ENCODE measurements at places on chromosomes 3 and 15. TPM values are rescaled to one million over a fixed set of nuclear protein-coding genes. Genes with fewer than 3 reads are reported as not detected.

- DNase-seq: no peak
- no peaks in the 10 kb centered on the region for H3K36me3 ChIP-seq
- H3K27me3 ChIP-seq: no peaks in the 10 kb centered on the region
- no peak overlapping the region for H3K27ac ChIP-seq
These were observed 246.2 kb downstream of the PLCL2 start for GRCh38 chr3:17130956-17131355.

GRCh38 chr3:57066471-57066870 is 6.0 kb downstream of the SPATA12 start:
- DNase-seq: no peak
- H3K27me3 ChIP-seq: peaks cover 9% of the 10 kb centered on the region
- H3K4me3 ChIP-seq: no peak overlapping the region
- no peaks in the 10 kb centered on the region for H3K4me1 ChIP-seq

IL16 gene
- 111 TPM for total RNA-seq

GPR62 gene
- total RNA-seq: not detected

GRCh38 chr3:47857151-47857550 is 54.2 kb downstream of the DHX30 start:
- no peaks in the 10 kb centered on the region for H3K27me3 ChIP-seq
- no peaks in the 10 kb centered on the region for H3K4me1 ChIP-seq
- no peak for DNase-seq
- H3K4me3 ChIP-seq: no peak overlapping the region
- peaks cover 12% of the 10 kb centered on the region for H3K36me3 ChIP-seq
- H3K27ac ChIP-seq: no peak overlapping the region

GRCh38 chr3:41611008-41611407 is 350.9 kb downstream of the ULK4 start:
- no peak for DNase-seq
- no peak overlapping the region for H3K4me3 ChIP-seq
- peaks cover 12% of the 10 kb centered on the region for H3K4me1 ChIP-seq
- H3K36me3 ChIP-seq: no peaks in the 10 kb centered on the region

- H3K4me3 ChIP-seq: no peak overlapping the region
- H3K4me1 ChIP-seq: no peaks in the 10 kb centered on the region
- H3K27ac ChIP-seq: no peak overlapping the region
- no peaks in the 10 kb centered on the region for H3K27me3 ChIP-seq
- no peak for DNase-seq
These were observed 116.8 kb upstream of the SKOR1 start for GRCh38 chr15:67708500-67708899.

GRCh38 chr3:195256639-195257453 is 14.1 kb downstream of the XXYLT1 start:
- H3K36me3 ChIP-seq: no peaks in the 10 kb centered on the region
- H3K27me3 ChIP-seq: no peaks in the 10 kb centered on the region
- no peak for DNase-seq
- H3K4me3 ChIP-seq: no peak overlapping the region
- no peak overlapping the region for H3K27ac ChIP-seq
- H3K4me1 ChIP-seq: peaks cover 18% of the 10 kb centered on the region

GRCh38 chr3:10262027-10262426 is 13.8 kb downstream of the TATDN2 start:
- peaks cover 61% of the 10 kb centered on the region for H3K4me1 ChIP-seq
- peaks cover 55% of the 10 kb centered on the region for H3K36me3 ChIP-seq

ITPKA gene
- 2.8 TPM for total RNA-seq

PCYT1A gene
- total RNA-seq: 54.7 TPM

DNA sequence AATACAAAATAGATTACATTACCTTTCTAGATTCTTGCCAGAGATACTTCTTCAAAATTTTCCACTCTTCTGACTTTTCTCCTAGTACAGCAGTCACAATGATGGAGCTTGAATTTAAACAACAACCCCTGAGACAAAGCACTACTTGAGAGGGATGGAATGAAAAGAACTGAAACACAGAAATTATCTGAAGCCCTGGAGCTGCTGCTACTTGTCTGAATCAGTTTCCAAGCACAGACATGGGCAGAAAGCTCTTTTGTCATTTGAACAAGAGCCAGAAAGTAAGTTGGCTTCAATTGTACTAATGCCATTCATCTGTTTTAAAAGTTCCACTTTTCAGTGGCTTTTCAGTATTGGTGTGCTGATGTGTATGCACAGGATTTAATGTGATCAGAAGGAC is 718.5 kb upstream of the ARPP21 start:
- H3K36me3 ChIP-seq: no peaks in the 10 kb centered on the region
- no peak for DNase-seq
- no peaks in the 10 kb centered on the region for H3K4me1 ChIP-seq
- no peak overlapping the region for H3K4me3 ChIP-seq
- H3K27me3 ChIP-seq: no peaks in the 10 kb centered on the region

ACOX2 gene
- not detected for total RNA-seq

- H3K36me3 ChIP-seq: no peaks in the 10 kb centered on the region
- H3K27me3 ChIP-seq: no peaks in the 10 kb centered on the region
- no peak overlapping the region for H3K27ac ChIP-seq
These were observed 127.6 kb upstream of the UBE2E2 start for GRCh38 chr3:23075496-23075895.

DNA sequence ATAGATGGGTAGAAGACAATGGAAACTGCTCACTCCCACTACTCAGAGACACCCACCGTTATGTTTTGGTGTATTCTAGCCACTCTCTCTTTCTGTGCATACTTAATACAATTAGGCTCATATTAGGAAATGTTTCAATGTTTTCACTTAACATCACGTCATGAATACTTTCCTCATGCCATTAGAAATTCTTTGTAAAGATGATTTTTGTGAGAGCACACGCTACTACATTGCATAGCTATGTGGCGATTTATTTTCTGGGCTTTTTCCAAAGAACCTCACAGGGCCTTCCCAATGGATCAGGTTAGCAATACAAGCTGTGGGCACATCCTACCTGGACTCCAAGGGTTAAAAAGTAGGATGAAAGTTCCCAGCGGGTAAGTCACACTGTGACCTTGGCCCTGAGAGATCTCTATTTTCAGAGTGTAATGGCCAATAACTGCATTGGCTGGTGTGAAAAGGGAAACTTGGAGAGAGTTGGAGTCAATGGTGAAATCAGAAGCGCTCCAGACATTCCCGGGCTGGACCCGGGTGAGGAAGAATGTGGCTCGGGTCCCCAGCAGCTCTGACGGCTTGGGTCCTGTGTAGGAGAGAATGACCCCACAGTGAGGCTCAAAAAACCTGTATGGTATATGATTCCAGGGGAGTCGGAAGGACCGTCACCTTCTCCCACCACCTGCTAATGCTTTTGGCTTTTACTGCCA is 25.8 kb upstream of the TGM5 start:
- H3K27me3 ChIP-seq: peaks cover 44% of the 10 kb centered on the region
- DNase-seq: no peak
- H3K27ac ChIP-seq: no peak overlapping the region

- no peak overlapping the region for H3K4me3 ChIP-seq
- no peaks in the 10 kb centered on the region for H3K27me3 ChIP-seq
- peaks cover 10% of the 10 kb centered on the region for H3K4me1 ChIP-seq
- H3K36me3 ChIP-seq: no peaks in the 10 kb centered on the region
These were observed 129.4 kb downstream of the VGLL4 start for GRCh38 chr3:11514191-11514821.

GRCh38 chr3:140850210-140850955 is 91.3 kb upstream of the SLC25A36 start:
- H3K27me3 ChIP-seq: peaks cover 8% of the 10 kb centered on the region
- H3K4me3 ChIP-seq: no peak overlapping the region
- H3K4me1 ChIP-seq: peaks cover 12% of the 10 kb centered on the region
- no peaks in the 10 kb centered on the region for H3K36me3 ChIP-seq
- no peak for DNase-seq
- H3K27ac ChIP-seq: no peak overlapping the region

CYP1A2 gene
- total RNA-seq: not detected

NT5DC2 gene
- 61.7 TPM for total RNA-seq

SCAMP5 gene
- 2.0 TPM for total RNA-seq

SLC24A5 gene
- not detected for total RNA-seq

RFT1 gene
- 46.2 TPM for total RNA-seq

SSUH2 gene
- total RNA-seq: not detected

GRCh38 chr15:98735895-98736617 is 87.7 kb downstream of the IGF1R start:
- DNase-seq: no peak
- H3K4me1 ChIP-seq: peaks cover 37% of the 10 kb centered on the region
- H3K36me3 ChIP-seq: no peaks in the 10 kb centered on the region
- no peak overlapping the region for H3K4me3 ChIP-seq
- H3K27ac ChIP-seq: no peak overlapping the region
- no peaks in the 10 kb centered on the region for H3K27me3 ChIP-seq

DNA sequence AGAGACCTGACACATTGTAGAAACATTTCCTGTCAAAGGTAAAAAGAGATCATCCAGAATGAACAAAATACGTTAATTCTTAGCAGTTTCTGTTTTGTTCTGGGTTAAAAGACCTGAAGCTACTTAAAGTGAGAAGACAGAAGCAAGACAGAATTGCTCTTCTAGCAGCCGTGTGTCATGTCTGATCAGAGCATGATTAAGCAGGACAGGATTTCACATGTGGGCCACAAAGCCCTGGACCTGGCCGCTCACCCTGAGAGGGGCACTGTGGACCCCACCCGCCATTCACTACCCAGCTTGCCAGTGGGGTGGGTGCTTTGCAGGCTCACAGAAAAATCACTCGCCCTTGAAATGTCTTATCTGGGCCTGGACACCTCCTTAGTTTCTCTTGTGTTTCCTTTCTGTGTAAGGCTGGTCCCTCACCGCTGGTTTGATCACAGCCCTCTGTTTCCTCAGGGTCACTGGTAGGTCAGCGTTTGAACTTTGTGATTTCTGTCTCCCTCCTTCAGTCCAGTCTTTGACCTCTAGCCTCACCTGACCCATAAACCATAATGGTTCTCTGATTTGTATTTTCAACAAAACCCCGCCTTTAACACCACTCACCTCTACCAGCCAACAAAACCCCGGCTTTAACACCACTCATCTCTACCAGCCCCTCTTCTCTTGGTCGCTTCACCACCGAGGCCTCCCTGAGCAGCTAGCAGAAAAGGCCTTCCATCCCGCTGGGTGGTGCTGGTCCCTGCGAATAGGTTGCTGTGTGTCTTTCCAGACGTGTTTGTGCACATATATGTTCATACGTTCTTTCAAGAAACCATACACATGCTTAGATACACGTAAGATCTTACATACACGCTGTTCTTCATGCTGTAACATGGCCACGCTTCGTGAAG is 185.0 kb downstream of the OR4M2 start:
- no peak overlapping the region for H3K4me3 ChIP-seq
- no peak for DNase-seq
- H3K27me3 ChIP-seq: no peaks in the 10 kb centered on the region
- no peak overlapping the region for H3K27ac ChIP-seq

PDE8A gene
- total RNA-seq: 17.4 TPM

DNA sequence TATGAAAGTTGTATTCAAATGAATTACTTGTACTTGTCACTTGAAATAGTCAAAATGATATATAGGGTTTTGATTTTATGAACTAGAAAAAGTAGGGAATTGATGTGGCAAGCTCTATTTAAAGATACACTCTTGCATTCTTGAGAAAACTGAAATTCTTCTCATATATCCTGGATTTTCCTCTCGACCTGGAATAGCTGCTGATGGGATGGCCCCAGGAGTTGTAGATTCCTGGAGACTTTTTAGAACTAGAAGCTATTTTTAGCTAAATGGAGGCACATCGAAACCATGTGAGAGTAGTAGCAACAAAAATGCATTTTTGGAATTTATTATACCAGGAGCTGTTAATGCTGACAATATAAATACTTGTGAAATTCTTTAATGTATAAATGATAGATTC is 125.9 kb downstream of the LEKR1 start:
- no peak overlapping the region for H3K4me3 ChIP-seq
- no peak for DNase-seq
- H3K27me3 ChIP-seq: peaks cover 20% of the 10 kb centered on the region
- H3K36me3 ChIP-seq: no peaks in the 10 kb centered on the region
- H3K4me1 ChIP-seq: no peaks in the 10 kb centered on the region

DNA sequence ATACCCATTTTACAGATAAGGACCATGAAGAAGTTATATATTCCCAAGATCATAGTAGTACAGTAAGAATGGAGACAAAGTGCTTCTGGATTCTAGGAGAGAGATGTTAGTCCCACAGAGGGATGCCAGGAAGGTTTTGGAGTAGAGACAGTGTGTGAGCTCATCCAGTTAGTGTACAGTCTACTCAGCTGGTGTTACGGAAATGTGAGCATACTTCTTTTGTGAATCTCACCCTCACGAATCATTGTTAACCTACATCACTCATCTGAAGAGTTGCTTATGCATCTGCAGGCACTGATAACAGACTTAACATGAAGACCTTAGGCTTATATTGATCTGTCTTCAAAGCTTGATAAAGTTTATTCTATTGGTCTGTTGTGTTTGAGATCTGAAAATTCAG is 106.6 kb upstream of the PTPRG start:
- no peak for DNase-seq
- no peaks in the 10 kb centered on the region for H3K36me3 ChIP-seq
- H3K4me3 ChIP-seq: no peak overlapping the region
- H3K27ac ChIP-seq: no peak overlapping the region
- H3K4me1 ChIP-seq: no peaks in the 10 kb centered on the region

DNA sequence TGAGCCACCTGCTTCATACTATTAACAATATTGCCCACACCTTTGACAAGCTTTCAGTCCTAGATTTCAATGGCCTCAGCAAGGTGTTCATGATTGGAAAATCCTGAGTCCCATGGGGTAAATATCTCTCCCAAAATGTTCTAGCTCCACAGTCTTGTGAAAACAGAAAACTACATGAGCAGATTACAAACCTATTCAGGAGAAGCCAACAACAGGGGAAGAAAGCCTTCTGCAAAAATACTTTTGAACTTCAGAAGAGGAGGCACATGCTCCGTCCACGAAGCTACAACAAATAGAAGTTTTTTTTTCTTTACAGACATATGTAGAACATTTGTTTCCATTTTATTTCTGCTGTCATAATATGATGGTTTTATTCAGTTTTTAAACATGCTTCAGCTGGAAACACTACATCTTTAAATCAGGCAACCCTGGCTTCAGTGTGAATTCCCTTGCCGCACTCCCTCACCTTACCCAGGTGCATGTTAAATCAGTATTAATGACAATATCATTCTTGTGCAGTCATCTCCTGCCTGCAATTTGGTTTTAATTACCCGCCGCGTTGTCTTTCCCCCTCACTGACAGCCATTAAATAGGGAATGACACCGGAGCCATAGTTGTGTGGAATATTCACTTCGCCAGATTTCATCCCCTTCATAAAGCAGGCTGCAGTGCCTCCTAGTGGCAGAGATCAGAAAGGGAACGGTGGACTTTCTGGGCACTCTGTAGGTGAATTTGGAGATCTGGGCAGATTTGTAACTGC is 725.5 kb upstream of the ARRDC4 start:
- no peak overlapping the region for H3K27ac ChIP-seq
- H3K4me3 ChIP-seq: no peak overlapping the region
- no peak for DNase-seq
- no peaks in the 10 kb centered on the region for H3K36me3 ChIP-seq
- H3K4me1 ChIP-seq: peaks cover 5% of the 10 kb centered on the region
- no peaks in the 10 kb centered on the region for H3K27me3 ChIP-seq

DNA sequence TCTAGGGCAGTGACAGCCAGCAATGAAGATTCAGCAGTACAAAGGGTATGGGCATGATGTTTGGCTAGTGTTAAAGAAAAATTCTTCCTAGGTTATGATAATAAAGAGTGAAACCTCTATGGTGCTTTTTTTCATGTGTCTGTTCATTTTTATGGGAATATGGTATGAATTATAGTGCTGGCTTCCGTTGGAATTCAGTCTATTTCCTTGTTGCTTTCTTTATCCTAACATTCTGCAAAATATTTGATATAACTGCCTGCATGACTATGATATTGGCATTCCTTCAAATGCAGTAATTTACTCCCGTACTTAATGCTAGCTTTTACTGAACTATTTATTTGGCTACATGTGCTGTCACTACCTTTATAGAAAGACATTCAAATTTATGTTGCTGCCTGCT is 57.6 kb upstream of the ATP11B start:
- no peak for DNase-seq
- H3K27ac ChIP-seq: no peak overlapping the region
- peaks cover under 1% of the 10 kb centered on the region for H3K4me1 ChIP-seq
- H3K27me3 ChIP-seq: peaks cover 4% of the 10 kb centered on the region
- no peak overlapping the region for H3K4me3 ChIP-seq
